AG08395 (cell line): ENCODE measurements at places on chromosomes 2 and 18.

DNA sequence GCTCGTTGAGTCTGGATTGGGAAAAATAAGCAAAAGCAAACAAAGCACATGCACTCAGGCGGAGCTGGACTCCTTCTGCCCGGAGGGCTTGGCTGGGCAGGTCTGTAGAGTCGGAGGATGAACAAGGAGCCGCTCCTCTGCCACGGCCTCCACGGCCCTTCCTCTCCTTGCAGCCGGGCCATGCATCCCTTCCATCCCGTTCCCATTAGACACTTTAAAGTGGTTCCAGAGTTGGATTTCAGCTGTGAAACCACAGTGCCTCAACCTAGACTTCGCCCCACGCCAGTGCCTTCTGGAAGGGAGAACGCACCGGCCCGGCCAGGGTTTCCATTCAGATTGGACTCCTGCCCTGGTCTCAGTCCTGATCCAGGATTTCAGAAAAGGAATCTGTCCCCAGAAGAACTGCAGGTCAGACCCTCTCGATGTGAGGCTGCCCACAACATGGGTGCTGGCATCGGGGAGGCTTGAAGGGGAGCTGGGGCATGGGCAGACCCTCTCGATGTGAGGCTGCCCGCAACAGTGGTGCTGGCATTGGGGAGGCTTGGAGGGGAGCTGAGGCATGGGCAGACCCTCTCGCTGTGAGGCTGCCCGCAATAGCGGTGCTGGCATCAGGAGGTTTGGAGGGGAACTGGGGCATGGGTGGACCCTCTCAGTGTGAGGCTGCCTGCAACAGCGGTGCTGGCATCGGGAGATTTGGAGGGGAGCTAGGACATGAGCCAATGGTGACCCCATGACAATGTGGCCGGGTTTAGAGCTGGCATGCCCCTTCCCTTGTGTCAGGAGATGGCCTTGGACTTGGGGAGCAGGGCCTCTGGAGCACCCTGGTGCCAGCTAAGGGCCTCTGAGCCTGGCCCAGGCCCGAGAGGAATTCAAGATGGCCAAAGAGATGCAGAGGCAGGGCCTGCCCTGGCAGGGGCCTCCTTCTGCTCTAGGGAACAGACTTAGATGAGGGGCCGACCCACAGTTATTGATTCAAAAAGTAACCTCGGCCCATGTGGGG, 304.5 kb downstream of the NDUFA10 start:
- DNase-seq = no peak

- no peak for DNase-seq
Measured at GRCh38 chr2:55763721-55764120, 70.1 kb upstream of the PNPT1 start.

- no peak for DNase-seq
Measured at GRCh38 chr2:181085734-181086133, 105.3 kb downstream of the UBE2E3 start.

- DNase-seq = no peak
Measured at GRCh38 chr18:11118051-11118766, 31.2 kb downstream of the PIEZO2 start.

- no peak for DNase-seq
Measured at GRCh38 chr2:100019499-100019898, 122.9 kb downstream of the AFF3 start.

- DNase-seq = no peak
Measured at GRCh38 chr18:8217051-8217564, 392.1 kb upstream of the RAB12 start.

DNA sequence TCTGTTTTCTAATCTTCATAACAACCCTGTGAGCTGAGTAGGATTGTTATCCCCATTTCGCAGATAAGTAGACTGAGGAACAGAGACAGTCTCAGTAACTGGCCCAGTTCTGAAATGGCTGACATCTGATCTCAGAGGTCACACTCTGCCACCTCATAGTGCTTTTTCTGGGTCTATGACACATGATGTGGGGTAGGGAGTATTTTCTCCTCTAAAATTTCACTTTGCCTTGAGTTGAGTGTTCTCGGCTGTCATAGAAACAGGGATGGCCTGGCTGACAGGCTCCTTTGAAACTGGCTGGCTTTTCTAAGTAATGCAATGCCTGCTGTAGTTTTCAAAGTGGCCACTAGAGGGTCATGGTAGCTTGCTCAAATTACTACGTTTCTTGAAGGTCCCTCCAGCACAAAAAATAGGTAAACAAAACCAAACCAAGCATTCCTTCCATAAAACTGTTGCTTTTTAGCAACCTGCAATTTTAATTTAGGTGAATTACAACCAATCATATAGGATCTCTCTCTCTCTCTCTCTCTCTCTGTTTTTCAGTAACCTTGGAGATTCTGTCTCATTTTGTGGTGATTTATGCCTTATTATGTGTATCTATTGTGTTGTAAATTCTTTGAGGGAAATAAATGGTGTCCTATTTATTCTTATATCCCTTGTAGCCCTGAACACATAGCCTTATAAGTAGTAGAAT, 84.2 kb upstream of the TTN start:
- peak; percentile 47 for DNase-seq

DNA sequence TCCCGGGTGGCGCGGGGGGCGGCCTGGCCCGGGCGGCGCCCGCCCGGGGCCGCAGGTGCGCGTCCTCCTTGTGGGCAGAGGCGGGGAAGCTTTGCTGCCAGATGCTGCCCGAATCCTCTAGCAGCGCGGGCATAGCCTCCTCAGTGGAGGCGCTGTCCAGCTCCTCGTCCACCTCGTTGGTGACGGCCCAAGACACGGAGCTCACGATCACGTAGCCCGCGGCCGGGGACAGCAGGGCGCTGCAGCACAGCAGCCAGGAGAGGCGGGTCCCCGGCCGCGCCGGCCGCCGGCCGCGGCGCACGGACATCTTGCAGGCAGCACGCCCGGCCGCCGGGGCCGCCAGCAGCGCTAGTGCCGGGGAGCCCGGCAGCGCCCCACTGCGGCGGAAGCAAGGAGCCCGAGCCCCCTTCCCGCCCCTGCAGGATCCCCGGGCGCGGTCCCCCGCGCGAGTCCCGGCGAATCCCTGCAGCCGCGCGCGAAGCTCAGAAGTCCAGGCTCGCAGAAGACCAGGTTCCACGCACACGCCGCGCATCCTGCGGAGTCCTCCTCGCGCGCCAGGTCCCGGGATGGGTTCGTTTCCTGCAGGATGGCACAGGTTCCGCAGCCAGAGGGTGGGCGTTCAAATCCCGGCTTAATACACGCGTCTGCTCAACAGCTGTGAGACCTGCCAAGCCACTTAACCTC, at the start of gene CREG2:
Gene CREG2, minus strand, starts transcription at position 353 of the 684 bp plus-strand sequence. Its CDS starts 46 bp downstream, at position 307.
- peak; percentile 71 for DNase-seq

DNA sequence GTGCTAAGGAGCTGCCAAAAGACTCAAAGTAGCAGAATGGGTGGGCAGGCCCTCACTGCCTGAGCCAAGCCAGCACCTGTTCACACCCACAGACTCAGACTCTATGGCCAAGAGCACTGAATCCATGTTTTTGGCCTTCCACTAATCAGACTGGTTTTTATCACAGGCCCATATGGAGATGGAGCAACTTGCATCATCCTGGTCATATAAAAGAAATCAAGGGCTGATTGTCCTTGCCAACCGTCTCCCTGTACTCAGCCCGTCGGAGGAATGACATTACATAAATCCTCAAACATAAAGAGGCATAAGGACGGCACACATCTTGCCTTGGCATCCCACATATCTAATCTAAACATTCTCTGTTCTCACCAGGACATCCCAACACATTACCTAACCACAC, 66.7 kb downstream of the MARCHF4 start:
- no peak for DNase-seq

DNA sequence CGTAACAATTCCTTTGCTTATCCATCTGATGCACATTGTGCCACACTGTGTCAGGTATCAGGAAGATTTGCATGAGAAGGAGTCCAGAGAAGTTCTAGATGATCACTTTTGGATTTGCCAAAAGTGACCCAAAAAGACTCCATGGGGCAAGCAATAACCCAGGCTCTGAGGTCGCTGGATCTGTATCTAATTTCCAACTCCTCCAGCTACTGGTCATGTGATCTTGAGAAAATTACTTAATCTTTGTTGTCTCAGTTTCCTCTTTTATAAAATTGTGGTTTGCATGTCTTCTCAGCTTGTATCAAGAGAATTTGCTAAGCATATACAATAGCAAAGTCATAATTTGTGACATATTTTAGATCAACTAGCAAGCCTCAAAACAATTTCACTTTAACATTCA, 61.3 kb upstream of the ITGA4 start:
- DNase-seq = no peak

DNA sequence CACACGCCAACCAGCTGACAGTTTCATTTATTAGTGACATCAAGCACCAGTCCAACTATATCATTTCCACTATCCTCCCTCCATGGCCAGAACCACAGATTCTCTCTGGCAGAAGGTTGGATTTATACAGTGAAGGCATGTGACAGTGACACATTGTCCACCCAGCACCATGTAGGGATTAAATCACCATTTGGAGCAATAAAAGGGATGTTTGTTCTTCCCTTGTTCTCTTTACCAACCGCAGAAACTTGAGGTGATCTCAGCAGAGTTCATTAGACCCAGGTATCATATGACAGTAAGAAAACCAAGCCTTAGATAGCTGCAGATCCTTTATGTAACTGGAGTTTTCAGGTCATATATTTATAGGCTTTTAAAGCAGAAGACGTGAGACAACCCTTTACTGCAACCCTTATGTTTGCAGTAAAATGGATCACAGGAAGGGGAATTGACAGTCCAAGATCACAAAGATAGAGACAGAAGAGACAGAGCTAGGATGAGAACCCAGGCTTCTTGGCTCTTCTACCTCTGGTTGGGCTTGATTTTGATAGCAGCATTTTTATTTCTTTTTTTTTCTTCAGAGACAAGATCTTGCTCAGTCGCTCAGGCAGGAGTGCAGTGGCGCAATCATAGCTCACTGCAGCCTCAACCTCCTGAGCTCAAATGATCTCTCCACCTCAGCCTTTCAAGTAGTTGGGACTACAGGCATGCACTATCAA, 80.1 kb downstream of the XDH start:
- no peak for DNase-seq
